BE2C (cell line): ENCODE measurements at places on chromosomes 12 and 14.

- no peak for DNase-seq
Measured at GRCh38 chr14:102949801-102950451, 27.5 kb downstream of the AMN start.

DNA sequence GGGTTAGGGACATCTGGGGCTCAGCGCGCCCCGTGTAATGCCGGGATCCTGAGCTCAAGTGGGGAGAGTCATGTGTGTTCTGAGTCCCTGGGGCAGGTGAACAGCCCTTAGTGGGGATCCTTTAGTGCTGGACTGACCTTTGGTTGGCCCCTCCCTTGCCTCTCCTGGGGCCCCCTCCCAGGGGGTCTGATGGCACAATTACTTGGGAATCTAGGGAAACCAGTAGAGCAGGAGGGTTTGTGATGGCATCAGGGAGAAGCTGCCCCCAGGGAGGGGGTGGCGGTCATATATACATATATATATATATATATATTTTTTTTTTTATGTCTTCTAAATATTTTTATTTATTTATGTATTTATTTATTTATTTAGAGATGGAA lies at the start of gene MORN3:
Gene MORN3 (minus strand): TSS at position 134 of the 380 bp plus-strand sequence. CDS start 171 bp downstream, outside the sequence.
- no peak for DNase-seq

DNA sequence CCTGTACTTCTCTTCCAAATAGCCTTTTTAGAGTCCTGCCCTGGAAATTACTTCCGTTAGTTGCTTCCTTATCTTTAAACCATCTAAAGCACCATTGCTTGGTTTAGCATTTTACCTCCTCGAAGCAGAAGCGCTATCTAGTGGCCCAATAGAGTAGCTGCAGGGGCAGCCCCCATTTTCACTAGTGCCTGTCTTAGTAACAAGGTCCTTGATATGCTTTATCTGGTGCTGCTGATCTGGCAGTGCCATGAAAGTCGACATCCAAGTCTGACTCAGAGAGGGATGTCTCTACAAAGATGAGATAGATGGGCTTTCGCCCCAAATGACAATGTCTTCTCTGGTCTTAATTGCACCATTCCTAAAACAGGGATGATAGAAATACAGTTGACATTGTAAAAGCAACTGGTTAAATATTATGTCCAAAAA lies 25.0 kb upstream of the CIT start:
- DNase-seq: peak; percentile 71

GRCh38 chr14:29140016-29140415 lies 373.4 kb downstream of the FOXG1 start:
- no peak for DNase-seq

DNA sequence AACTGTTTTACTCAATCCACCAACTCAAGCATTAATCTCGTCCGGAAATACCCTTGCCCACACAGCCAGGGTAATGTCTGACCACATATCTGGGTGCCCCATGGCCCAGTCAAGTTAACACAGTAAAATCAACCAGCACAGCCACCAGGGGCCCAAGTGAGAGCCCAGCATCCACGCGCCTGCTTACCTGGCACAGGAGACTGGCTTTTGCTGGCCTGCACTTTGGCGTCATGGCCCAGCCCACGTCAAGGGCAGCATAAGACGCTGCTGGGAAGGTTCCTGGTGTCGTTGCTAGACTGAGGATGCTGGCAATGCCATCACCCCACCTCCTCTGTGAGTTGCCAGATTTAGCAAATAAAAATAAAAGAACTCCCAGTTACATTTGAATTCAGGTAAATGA lies 53.6 kb upstream of the BCL11B start:
- DNase-seq: no peak

DNA sequence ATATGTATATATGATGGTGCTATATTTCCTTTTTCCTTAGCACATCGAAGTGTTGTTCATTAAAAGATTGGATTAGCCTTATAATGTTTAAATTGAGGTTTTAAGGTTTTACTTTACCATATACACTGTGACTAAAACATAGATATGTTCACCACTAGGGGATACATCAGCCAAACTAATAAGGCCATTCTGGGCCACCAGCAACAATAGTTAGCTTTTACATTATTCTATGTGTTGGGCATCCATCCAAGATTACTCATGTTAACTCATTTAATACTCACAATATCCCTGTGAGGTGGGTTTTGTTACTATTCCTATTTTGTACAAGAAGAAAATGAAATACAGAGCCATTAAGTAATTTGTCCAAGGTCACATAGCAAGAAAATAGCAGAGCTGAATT lies 202.6 kb upstream of the AVPR1A start:
- DNase-seq: no peak
